ENCODE measurements at places on chromosomes 7 and 10.
A peak's percentile ranks its signal among the peaks of the same experiment; 100 is the strongest.

GRCh38 chr10:22550732-22551131 is 163.6 kb downstream of the PIP4K2A start:
- DNase-seq: peak; percentile 51

GRCh38 chr10:48213047-48213446 is 61.4 kb downstream of the FRMPD2 start:
- DNase-seq: no peak

GRCh38 chr7:98278936-98279335 is 2.5 kb upstream of the BRI3 start:
- DNase-seq: no peak

- DNase-seq: no peak
These were observed 14.1 kb downstream of the CHN2 start for GRCh38 chr7:29208410-29209250.

- DNase-seq: no peak
These were observed 10.4 kb downstream of the ANLN start for GRCh38 chr7:36400036-36400435.

GRCh38 chr10:77478247-77478961 is 159.2 kb downstream of the KCNMA1 start:
- no peak for DNase-seq

DNA sequence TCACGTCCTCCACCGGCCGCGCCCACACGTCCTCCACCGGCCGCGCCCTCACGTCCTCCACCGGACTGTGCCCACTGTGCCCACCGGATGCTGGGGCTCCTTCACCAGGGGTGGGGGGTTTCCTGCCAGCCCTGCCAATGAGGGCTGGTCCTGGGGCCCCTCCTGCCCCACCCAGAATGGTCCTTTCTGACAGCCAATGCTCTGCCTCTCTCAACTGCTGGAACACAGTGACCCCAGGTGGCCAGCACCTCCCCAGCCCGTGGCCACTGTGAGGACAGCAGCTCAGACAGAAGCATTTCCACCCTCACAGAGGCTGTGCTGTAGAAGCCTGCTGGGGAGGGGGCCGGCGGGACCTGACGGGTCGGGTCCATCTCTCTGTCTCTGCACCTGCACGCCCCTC is 90.1 kb upstream of the DNAAF5 start:
- no peak for DNase-seq

DNA sequence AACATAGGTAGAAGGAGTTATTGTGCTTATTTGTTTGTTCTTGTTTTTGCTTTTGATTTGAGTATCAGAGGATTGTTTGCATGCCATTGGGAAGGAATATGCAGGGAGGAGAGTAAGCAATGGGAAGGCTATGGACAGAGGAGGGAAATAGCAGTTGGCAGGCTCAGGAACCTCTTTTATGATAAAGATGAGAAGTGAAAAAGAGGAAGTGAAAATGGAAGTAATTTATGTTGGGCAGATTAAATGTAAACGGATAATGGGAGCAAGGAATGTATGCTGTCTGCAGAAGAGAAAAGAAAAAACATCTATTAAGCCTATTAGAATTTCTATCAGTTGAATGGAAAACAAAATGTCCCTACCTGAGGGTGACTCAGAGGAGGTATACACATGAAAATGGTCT is 90.1 kb upstream of the NPSR1 start:
- DNase-seq: no peak

GRCh38 chr10:11004144-11005077 is 13.3 kb upstream of the CELF2 start:
- DNase-seq: no peak

GRCh38 chr7:25260862-25261494 is 32.7 kb upstream of the NPVF start:
- no peak for DNase-seq

DNA sequence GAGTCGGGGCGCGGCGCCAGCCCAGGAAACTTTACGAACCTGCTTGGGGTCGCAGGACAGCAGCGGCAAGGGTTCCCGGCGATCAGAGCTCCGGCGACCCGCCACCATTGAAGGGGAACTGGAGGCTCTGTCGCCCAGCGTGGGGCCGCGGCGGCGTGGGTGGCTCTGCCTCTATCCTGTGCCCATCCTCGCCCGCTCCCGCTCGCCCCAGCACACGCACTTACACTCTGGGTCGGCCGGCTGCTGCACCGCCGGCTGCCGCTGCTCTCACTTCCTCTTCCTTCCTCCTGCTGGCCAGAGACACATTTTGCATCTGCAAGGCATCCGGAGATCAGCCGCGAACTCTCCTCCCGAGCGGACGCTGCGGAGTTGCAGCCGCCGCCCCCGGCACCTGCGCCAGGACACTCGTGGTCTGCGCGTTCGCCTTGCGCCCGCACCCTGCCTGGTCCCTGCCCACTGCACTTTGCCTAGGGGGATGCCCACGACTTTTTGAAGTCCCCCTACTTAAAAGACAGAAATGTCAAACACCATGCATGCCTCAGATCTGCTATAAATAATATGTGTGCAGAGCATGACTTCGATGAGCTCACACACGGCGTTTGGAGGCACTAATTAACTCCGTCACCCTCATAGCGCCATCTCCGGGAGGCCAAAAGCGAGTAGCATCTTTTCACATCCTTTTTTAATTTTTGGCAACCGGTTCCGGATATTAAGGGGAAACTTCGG is at the start of gene ELMO1:
Gene ELMO1, minus strand, starts transcription at position 229 of the 726 bp plus-strand sequence. CDS start 106,174 bp downstream, outside the sequence.
- DNase-seq: peak; percentile 84

- no peak for DNase-seq
These were observed 23.2 kb downstream of the STMP1 start for GRCh38 chr7:135685306-135686084.

GRCh38 chr10:78165617-78166016 is 132.0 kb downstream of the RPS24 start:
- no peak for DNase-seq

- no peak for DNase-seq
These were observed 440.1 kb downstream of the KCNMA1 start for GRCh38 chr10:77197544-77197943.

- DNase-seq: no peak
These were observed 150.2 kb downstream of the REEP3 start for GRCh38 chr10:63671317-63671937.

DNA sequence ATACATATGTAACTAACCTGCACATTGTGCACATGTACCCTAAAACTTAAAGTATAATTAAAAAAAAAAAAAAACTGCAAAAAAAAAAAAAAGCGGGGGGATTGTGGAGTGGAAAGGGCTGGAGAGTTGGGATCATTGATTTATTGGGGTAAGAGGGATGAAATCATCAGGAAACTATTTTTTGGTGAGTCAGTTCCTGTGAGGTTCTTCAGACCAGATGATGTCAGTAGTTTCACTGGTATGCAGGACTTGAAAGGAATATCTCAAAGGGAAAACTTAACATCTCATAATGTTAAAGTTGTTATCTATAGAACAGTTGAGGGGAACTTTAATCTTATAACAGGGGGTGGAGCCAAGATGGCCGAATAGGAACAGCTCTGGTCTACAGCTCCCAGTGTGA is 32.6 kb upstream of the TECTB start:
- no peak for DNase-seq

GRCh38 chr10:102468683-102469082 is 17.3 kb upstream of the C10orf95 start:
- DNase-seq: no peak

DNA sequence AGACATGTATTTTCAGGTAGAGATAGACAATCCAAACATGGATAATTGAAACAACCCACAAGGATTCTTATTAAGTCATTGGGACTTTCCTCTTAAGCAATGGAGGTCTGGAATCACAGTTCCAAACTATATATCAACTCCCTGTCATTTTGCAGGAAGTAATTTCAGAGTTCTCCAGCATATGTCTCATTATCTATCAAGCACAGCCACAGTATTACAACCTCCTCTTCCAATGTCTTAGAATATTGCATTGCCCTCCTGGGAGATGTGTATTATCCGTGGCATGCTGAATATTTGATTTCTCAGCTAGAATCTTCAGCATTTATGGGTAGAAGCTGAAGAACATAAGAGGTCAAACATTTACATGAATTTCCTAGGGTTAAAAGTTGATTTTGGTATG is 1255.8 kb downstream of the SORCS1 start:
- no peak for DNase-seq

DNA sequence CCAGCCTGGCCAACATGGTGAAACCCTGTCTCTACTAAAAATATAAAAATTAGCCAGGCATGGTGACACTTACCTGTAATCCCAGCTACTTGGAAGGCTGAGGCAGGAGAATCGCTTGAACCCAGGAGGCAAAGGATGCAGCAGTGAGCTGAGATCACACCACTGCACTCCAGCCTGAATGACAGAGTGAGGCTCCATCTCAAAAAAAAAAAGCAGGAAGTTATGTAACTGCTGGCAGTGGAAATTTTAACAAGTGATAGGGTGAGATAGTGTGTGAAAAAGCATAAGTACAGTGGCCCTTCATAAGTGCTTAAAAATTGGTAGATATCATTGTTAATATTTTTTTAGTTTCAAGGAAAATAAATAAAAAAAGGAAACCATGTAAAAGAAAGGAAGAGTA is 12.3 kb downstream of the AKR1C3 start:
- no peak for DNase-seq

GRCh38 chr7:74193054-74193453 is 16.8 kb upstream of the LAT2 start:
- no peak for DNase-seq

DNA sequence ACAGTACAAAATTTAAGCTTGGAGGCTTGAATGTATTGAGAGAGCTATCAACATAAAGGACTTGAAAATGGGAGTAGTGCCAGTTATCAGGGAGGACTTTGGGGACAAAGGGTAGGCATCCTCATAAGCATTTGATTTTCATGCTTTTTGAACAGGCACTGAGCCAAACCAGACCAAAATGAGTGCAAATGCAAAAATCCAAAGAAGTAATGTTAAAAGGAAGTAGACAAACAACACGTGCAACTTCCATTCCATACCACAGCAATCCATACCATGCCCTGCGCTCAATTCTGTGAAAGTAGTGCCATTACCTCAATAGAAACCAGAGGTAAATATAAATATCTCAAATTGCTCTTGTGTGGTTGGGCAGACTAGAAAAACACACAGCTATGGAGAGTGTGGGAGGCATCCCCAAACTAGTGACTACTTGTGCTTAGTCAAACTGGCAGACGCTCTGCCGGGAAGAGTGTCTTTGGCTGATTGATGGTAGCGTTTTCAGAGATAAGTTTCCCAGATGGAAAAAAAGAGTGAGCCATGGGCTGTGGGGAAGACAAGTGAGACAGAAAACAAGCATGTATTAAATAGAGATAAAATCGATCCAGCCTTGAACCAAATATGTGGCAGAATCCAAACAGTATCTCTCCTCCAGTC is 161.5 kb downstream of the CREB5 start:
- no peak for DNase-seq

GRCh38 chr7:24883622-24884013 is 96.4 kb downstream of the OSBPL3 start:
- DNase-seq: no peak

DNA sequence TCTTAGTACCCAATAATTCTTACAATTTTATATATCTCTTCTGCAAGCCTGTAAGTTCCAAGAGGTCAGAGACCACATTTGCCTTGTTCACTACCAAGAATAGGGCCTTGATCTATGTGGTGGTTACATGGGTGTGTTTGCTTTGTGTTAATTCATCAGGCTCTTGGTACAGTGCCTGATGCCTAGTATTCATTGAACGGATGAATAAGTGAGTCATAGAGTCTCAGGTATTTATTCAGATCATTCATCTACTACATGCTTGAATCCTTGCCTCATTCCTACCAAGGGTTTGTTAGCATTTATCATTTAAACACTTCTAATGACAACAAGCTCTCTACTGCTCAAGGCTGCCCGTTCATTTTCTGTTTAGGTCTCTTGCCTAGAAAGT is 11.3 kb upstream of the SGPL1 start:
- DNase-seq: no peak

GRCh38 chr7:101950450-101951119 is 133.2 kb downstream of the CUX1 start:
- DNase-seq: no peak

DNA sequence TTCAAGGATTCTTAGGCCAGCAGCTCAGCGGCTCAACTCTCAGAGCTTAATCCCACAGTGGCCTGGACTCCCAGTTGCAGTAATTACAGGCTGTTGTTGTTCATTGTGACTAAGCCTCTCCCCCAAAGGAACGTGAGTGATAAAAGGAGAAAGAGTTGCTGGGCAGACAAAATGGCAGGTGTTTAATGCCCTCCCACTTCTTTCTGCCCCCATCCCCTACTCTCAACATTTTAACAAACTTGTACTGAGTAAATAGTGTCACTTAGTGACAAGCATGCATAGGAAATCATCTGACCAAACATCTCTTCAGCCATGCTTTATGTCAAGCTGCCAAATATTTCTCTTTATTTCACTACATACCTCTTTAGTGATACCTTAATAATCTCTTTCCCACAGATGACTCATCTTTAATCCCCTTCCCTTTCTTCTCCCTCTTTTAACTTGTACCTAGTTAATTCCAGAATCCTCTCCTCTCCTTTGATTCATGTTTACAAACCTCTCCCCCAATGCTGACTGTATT is 12.4 kb upstream of the MTERF1 start:
- DNase-seq: no peak

DNA sequence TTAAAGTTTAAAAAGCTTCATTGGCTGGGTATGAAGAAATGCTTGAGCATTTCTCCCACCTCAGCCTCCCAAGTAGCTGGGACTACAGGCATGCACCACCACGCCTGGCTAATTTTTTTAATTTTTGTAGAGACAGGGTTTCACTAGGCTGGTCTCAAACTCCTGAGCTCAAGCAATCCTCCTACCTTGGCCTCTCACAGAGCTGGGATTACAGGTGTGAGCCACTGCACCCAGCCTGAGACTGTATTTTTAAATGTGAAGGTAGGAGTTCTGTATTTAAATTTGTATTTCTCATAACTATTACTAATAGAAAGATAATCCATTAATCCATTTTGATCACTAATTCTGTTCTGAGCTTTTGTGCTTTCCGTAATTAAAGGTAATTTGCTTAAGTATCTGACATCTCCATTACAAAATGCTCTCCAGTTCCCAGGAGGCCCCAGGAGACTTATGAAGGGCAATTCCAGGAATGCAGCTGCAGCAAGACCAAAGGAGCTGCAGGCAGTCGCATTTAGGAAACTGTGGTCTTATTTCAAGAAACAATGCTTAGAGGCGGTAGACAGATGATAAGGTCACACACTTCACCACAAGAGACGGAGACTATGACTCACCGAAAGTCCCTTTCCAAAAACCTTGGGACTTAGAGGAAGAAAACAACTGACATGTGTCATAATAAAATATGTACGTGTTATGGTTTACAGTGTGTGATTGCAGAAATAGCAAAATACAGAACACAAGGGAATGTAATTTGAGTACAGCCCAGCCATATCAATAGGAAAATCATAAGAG is 23.3 kb downstream of the YAE1 start:
- peak; percentile 63 for DNase-seq
